NCI-H2171 (cell line): ENCODE measurements at places on chromosomes 12 and 14.

DNA sequence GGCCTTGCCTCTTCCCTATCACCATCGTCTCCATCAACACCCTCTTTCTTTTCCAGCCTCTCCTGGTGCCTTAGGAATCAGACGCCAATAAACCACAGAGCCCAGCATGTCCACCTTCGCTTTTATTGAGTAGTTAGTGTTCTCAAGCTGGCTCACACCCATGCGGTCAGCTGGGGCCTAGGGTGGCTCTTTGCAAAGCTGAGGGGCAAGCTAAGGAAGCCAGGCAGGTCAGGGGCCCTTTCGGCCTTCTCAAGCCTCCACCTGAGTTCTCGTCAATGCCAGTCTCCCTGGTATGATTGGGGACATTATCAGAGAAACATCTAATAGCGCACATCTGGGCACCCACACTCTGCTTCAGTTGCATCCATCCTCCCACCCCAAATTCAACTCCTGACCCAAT, 737 bp upstream of the TEX52 start:
- no peak for DNase-seq

DNA sequence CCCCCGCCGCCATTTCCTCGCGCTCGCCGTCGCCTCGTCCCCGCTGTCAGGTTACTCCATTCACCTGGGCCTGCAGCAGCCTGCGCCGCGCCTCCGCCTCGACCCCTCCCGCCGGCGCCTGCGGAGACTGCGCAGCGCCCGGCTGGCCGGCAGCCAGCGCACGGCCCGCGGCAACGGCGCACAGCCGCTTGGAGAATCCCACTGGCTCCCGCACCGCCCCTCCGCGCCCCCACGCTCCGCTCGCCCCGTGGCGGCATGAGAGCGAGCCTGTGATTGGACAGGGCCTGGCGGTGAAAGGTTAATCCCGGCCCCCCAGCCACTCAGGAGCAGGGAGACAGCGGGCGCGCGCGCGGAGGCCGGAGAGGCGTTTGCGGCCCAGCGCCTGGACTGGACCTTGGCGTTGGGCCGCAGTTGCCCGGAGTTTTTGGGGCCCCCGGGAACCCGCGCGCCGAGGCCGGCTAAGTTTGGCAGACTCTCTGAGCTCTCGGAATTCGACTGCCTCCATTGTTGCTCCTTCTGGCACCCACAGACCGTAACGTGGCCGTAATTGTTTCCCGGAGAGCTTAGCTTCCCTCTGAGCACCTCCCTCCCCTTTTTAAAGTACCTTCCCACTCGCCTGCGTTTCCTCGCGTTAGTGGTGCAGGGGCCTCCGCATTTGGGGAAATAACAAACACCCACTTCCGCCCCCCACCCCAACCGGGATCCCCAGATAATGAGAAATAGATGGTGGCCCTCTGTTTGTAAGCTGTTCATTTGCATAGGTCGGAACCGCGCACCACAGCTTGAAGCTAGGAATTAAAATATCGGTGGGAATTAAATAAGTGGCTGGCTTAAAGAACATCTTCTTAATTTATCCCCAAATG, at the start of gene DICER1:
Gene DICER1, minus strand, starts transcription at position 203 of the 863 bp plus-strand sequence. CDS start 24,071 bp downstream, outside the sequence.
- DNase-seq: peak; percentile 96

DNA sequence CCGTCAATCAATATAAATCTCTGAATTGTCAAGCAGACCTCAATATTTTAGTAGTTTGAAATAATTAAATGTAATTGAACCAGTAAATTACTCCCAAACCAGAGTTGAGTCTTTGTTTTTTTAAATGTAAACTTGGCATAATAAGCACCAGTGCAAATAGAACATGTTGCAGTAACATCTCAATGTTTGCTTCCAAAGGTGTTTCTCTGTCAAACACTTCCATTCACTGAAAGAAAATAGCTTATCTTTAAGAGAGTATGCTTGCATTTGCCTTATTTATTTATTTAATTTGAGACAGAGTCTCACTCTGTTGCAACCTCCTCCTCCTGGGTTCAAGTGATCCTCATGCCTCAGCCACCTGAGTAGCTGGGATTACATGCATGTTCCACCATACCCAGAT, 39.9 kb upstream of the EGLN3 start:
- no peak for DNase-seq

DNA sequence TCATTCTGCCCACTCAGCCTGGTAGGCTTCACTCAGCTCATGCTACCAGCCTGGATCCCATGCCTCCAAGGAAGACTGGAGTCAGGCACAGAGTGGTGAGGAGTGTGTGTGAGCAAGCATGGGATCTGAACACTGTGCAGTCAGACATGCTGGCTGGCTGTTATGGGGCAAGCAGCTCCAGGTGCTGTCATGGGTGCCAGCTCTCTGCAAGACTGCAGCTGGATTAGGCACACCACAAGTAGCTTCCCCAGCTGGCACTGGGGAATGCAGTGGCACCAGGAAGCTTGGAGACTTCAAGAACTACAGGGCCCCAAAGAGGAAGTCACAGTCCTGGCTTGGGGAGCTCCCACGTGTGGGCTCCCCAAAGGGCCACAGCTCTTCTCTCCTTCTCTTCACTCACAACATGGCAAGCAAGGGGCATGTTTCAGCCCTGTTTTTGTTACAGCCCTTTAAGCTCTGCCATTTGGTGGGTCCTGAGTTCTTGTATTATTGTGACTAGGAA, 202.5 kb downstream of the VRK1 start:
- no peak for DNase-seq

GRCh38 chr14:33670235-33670634, 280.6 kb downstream of the EGLN3 start:
- no peak for DNase-seq

DNA sequence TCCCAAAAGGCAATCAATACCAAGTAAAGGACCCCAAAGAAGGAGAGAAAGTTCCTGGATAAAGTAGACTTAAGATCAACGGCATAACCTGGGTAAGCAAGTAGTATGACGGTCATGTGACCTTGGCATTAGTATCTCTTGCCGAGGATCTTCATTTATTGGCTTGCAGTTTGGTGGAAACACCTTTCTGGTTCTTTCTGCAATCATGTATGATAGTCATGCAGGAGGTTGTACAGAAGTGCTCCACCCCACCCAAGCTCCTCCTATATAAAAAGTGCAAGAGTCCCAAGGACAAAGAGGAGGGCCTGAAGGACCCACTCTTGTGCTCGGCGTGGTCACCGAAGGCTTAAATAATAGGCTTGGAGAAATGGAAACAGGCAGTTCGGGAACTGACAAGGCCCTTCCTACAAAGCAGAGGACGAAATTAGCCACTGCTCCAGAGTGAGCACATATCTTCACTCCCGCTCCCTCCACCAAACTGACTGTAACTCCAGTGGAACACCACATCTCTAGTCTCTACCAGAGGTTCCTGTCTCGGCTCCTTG, 750 bp downstream of the CS start:
- DNase-seq: no peak

DNA sequence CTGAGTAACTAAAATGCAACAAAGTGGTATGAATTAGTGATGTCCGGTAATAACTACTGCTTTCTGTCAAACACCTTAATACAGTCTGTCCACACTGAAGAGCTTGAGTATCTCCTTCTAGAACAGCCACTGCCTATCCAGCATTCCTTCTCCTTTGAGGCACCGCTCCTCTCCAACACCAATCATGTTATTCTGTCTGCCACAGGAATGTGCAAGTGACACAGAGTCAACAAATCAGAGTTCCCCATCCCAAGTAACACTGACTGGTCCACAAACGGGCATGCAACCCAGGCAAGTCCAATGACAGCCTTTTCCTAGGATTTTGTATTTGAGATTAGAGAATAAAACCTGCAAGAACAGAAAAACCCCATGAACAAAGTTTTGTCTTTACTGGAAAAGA, 3.8 kb downstream of the GXYLT1 start:
- DNase-seq: no peak

GRCh38 chr12:110874781-110875180, 28.0 kb downstream of the CCDC63 start:
- no peak for DNase-seq

- no peak for DNase-seq
Measured at GRCh38 chr12:55636116-55636655, 506 bp upstream of the OR10P1 start.

GRCh38 chr12:48811437-48812090, 6.7 kb upstream of the CACNB3 start:
- no peak for DNase-seq

- DNase-seq: no peak
Measured at GRCh38 chr12:93245543-93245942, 132.2 kb upstream of the NUDT4 start.

- DNase-seq: no peak
Measured at GRCh38 chr12:123478762-123479161, 20.8 kb downstream of the SNRNP35 start.

- DNase-seq: no peak
Measured at GRCh38 chr12:49022558-49023178, 4.1 kb upstream of the PRKAG1 start.

GRCh38 chr14:73633116-73634010, 11.4 kb upstream of the DNAL1 start:
- peak; percentile 61 for DNase-seq

GRCh38 chr12:104219908-104220404, 4.4 kb downstream of the TXNRD1 start:
- DNase-seq: peak; percentile 31

GRCh38 chr12:94618995-94619695, 31.2 kb downstream of the TMCC3 start:
- no peak for DNase-seq

DNA sequence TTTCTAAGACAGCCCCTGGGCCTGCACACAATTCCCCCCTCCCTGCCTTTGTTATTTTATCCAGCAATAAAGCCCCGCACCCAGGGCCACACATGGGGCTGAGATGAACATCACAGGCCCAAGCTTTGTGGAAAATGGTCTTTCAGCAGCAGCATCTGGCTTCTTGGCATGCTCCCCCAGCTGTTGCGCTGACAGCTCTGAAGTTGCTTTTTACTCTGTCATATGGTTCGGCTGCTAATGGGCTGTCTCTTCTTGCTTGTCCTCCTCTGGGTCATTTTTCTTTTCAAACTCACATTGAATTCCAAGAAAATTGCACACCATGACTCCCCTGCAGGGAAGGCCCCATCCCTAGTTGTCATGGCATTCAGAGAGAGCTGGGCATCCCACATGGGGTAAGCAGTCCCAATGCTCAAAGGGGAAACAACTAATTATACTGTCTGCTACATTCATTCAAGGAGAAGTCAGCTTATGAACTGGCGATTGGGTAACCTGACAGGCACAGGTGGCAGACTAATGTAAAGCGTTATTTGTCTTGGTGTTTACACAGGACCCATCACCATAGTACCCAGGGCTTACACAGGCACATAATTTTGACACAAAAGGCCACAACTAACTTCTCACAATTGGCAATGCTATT, 74.0 kb upstream of the CDKN3 start:
- no peak for DNase-seq

- DNase-seq: no peak
Measured at GRCh38 chr14:93675651-93676050, 112.6 kb downstream of the PRIMA1 start.

DNA sequence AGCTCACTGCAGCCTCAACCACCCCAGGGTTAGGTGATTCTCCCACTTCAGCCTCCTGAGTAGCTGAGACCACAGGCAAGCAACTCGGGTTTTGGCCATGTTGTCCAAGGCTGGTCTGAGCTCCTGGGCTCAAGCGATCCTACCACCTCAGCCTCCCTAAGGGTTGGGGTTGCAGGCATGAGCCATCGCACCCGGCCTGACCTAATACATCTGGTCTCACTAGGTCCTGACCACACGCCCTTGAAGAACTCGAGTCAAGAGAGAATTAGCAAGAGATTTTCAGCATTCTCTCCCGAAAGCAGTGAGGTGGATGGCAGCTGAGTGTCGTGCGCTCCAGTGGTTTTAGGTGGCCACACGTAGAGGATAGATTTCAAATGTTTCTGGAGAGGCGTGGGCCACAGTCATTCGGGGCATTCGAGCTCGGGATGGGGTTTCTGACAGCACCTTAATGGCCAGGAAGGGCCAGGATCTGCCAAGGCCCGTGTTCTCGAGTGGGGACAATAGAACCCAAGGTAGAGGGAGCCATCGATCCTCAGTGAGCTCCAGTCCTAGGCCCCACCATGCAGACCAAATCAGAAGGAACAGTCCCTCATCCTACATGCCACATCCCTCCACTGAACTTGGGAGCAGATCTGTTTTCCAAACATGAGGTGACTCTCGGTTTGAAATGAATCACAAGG, 193.1 kb downstream of the ALG10 start:
- DNase-seq: no peak

DNA sequence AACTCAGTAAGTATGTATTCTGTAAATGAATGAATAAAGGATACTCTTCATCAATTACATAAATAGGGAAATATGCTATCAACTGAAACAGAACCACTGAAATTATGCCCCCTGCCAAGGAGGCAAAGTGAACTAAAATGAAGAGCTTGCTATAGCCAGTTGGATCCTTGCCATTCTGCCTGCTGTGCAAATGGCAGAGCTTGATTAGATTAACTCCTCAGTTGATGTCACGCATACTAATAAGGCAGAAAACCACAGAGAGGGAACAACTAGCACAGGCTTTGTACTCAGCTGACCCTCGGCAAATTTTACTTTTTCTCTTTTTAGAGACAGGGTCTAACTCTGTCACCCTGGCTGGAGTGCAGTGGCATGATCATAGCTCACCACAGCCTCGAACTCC, 36.7 kb upstream of the FERMT2 start:
- DNase-seq: no peak

- DNase-seq: no peak
Measured at GRCh38 chr14:91945751-91946621, 1.5 kb downstream of the FBLN5 start.

DNA sequence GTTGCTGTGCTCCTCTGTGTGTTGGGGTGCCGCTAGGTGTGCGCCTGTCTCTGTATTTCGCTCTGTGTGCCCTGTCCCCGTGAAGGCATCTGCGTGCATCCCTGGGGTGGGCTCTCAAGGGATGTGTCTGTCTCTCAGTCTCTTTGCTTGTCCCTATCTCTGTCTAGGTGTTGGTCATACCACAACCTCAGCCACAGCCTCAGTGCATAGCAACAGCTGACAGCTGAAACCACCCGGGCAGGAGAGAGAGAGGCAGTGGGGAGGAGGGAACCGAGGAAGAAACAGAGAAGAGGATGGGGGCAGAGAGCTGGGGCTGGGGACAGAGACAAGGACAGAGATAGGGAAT, 953 bp upstream of the NXPH4 start:
- no peak for DNase-seq
